ENCODE measurements at places on chromosomes 3 and 15.

- DNase-seq = no peak
Measured at GRCh38 chr3:125042725-125043406, 12.9 kb downstream of the HEG1 start.

- DNase-seq = no peak
Measured at GRCh38 chr3:128269796-128270195, 116.5 kb downstream of the EEFSEC start.

- DNase-seq = no peak
Measured at GRCh38 chr3:76131396-76132153, 346.2 kb upstream of the ZNF717 start.

DNA sequence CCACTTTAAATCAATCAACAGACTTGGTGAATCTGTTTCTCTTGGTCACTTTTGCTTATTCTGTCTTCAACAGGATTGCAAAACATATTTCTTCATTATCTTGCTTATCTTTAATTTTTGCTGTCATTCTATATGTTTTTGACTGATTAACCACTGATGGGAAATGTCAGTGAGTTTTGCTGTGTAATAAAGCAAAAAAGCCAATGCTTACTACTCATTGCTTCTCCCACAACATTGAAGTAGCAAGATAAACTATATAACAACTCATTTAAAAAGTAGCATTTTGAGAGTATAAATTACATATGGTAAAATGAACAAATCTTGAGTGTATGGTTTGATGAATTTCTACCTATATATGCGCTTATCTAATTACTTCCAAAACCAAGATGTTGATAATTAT lies 892 bp downstream of the CD200R1L start:
- DNase-seq = no peak

DNA sequence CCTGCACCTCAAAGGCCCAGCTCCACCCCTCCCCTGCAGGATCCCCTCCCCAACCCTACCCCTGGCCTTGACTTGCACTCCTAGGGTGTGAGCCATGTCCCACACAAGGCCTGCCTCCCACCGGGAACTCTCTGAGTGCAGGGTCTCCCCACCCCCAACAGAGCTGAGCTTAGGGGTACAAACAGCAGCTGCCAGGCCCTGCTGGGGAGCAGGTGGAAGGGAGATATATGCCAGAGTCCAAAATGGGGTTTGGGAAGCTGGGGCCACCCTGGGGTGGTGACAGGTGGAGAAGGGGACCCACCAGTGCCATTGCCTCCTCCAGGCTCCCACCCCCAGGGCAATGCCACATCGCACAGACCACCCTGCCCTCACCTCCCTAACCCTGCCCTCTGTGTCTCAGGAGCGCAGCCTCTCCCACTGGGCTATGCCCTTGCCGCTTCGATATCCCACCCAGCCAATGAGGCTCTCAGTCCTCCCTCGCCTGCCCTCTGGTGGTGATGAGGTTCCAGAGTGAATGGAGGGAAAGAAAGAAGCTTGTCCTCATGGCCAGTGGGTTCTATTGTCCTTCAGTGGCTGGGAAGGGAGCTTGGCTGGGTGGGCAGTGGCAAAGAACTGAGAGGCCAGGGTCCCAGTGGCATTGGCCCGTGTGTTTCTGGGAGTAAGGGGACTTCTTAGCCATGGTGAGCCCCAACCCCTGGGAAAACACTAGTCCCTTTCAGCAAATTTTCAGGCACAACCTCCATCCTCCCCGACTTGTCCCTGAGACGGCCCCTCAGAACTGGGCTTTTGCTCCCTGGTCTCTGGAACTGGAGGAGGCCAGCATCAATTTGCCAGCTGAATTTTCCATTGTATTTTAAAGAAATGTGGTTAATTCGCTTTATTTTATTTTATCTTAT lies 46.8 kb downstream of the CYP11A1 start:
- DNase-seq = no peak

DNA sequence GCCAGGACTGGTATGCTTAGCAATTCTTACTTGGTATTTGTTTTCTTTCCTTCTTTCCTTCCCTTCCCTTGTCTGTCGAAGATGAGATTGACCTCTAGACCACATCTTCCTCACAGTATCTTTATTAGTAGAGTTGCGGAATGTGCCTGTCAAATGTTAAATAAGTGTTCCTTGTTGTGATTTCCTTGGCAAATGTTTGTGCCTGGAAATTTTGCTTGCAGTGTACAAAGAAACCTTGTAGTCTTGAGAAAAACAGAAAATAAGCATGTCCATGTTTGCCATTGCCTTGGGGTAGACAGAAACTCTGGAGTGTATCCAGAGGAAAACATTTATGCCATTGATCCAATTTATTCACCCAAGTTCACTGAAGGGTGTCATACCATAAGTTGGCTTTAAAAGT lies 79.5 kb upstream of the ZNF385D start:
- no peak for DNase-seq

- no peak for DNase-seq
Measured at GRCh38 chr15:56528136-56528535, 63.2 kb upstream of the MNS1 start.

GRCh38 chr3:97689962-97690361 lies 74.6 kb upstream of the ARL6 start:
- DNase-seq = no peak

- DNase-seq = no peak
Measured at GRCh38 chr15:62517541-62517940, 352.5 kb upstream of the C2CD4B start.

GRCh38 chr3:58529516-58530353 lies 7.3 kb downstream of the ACOX2 start:
- no peak for DNase-seq

GRCh38 chr15:41987925-41988275 lies 15.5 kb upstream of the EHD4 start:
- DNase-seq = no peak

- no peak for DNase-seq
Measured at GRCh38 chr3:57855281-57855680, 99.2 kb downstream of the SLMAP start.

- DNase-seq = no peak
Measured at GRCh38 chr15:63109920-63110319, 11.7 kb upstream of the LACTB start.

DNA sequence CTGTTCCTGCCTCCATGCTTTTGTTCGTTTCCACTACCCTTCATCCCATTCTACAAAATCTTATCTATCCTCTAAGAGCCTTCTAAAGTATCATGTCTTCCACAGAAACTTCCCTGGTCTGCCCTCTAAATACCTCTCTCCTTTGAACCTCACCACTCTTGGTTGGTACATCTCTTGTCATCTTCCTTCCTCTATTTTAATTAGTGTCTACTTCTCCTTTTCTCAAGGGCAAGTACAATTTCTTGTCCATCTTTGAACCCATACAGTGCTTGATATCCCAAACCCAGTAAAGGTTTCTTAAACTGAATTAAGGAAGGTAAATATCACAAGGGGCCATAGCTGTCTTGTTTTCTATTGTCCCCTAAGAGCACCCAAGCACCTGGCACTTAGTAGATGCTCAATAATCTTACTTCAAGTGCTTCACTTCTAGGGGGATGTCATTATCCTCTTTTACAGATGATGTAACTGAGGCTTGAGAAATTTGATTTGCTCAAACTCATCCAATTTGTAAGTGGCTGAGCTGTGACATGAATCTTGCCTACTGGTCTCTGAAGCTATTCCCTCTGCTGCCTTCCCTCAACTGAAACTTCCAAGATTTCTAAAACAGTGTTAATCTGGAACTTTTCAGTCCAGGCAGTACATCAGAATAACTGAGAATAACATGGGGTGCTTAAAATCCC lies 2.6 kb upstream of the DAPK2 start:
- DNase-seq = no peak

DNA sequence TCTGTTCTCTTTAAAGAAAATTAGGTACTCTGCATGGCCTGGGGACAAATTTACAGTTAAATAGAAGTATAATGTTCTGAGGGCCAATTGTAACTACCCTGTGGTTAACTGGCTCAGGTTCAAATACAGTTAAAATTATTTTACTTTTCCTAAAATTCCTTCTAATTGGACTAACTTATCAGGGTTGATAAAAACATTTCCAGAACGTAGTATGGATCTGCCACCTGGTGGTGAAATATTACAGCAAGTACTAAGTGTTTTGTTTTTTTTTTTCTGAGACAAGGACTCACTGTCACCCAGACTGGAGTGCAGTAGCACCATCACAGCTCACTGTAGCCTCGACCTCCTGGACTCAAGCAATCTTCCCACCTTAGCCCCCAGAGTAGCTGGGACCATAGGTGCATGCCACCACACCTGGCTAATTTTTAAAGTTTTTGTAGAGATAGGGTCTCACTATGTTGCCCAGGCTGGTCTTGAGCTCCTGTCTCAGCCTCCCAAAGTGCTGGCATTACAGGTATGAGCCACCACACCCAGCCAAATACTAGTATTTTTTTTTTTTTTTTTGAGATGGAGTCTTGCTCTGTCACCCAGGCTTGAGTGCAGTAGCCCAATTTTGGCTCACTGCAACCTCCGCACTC lies 29.2 kb downstream of the NEO1 start:
- no peak for DNase-seq

DNA sequence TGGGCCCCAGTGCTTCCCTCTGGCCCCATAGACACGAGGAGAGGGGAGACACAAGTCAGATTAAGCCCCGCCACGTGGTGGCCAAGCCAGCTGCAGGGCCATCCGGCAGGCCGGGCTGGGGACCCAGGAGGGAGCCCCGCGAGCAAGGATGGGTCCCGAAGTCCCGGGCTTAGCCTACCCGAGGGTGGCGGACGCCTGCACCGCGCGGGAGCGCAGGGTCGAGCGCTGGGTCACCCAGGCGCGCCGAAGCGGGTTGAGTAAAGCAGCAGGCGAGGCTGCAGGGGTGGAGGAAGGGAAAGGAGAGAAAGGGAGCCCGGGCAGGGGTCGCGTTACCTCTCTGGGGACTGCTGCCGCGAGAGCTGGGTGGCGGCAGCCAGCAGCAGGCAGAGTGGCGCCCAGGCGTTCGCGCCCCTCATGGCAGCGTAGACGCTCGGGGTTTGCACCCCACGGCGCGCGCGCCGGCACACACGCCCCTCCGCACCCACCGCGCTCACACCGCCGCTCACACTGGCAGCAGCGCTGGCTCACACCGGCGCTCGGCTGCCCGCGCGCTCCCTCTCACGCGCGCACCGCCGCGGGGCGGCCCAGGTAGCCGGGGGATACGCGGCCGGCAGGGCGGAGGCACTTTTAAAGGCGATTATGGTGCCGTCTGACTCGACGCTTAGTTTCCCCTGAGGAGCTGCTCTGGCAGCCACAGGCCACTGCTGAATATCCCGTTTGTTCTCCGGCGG lies at the start of gene PCOLCE2:
TSS of gene PCOLCE2 (minus strand) at position 603 of the 731 bp plus-strand sequence. CDS start at position 416, 187 bp downstream.
- DNase-seq = no peak

GRCh38 chr3:152175528-152175889 lies 93.2 kb upstream of the MBNL1 start:
- no peak for DNase-seq

- no peak for DNase-seq
Measured at GRCh38 chr3:16911916-16912315, 27.2 kb downstream of the PLCL2 start.

DNA sequence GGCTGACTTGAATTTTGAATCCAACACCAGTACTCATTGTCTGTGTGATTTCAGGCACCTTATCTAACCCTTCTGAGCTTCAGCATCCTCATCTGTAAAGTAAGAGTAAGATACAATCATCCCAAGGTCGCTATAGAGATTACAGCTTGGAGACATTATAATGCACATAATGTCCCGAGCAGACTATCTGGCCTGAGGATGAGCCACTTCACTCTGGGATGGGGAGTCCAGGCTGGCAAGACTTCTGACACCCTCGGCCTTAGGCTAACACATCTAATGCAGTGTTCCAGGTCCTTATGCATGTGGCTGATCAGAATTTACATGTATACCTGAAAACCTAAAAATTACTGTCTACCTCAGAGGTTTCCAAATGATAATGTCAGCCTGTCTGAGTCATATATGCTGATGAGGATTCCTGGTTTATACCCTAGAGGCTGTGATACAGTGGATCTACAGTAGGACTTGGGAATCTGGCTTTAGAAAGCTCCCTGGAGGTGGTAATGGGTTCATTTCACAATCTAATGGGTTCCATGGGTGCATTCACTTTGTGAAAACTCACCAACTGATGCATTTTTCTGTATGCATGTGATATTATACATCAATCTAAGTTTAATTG lies 229.0 kb upstream of the SLCO3A1 start:
- no peak for DNase-seq

DNA sequence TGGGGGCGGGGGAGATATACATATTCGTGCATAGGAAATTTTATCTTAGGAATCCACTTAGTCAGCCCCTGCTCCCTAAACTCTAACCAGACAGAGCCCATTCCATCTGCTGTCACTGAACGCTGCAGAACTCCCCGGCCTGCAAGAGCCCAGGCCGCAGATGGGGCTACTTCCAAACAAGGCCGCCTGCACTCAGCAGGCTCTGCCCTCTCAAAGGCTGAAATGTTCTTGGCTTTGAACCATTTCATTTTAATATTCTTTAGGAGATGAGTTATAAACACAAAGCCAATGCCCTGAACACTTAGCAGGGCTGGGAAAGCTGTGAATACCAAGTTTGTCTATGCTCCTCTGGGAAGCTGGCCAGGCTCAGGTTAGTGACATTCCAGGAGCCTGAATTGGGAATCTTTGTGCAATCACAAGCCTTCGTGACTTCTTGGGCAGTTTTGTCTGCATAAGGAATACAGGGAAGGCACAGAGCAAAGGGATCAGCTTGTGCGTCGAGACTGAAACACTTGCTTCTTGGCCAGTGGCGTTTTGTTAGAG lies 65.0 kb downstream of the SYNM start:
- DNase-seq = no peak

GRCh38 chr3:188284455-188285212 lies 130.7 kb downstream of the LPP start:
- no peak for DNase-seq

- no peak for DNase-seq
Measured at GRCh38 chr3:23422517-23422851, 219.4 kb downstream of the UBE2E2 start.

GRCh38 chr3:144415492-144415891 lies 443.9 kb downstream of the DIPK2A start:
- DNase-seq = no peak

- DNase-seq = no peak
Measured at GRCh38 chr3:180466401-180467011, 135.5 kb upstream of the TTC14 start.

DNA sequence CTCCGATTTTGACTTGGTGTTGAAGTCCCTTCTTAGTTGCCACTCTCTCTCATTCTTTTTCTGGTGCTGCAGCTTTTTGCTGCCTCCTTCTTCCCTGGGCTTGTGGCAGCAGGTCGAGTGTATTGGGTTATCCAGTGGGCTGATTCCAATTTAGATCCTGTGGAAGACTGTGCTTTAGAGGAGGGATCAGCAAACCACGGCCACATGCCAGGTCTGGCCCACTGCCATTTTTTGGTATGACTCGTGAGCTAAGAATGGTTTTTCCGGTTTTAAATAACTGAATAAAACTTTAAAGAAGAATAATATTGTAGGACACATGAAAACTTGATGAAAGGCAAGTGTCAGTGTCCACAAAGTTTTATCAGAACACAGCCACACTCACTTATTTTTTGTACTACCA lies 330.5 kb downstream of the ROBO2 start:
- no peak for DNase-seq

- DNase-seq = no peak
Measured at GRCh38 chr3:177037241-177037640, 160.0 kb downstream of the TBL1XR1 start.
